ENCODE measurements at places on chromosomes 6 and 20. TPM values are rescaled to one million over a fixed set of nuclear protein-coding genes. Genes with fewer than 3 reads are reported as not detected.

The COL11A2 gene
- 2.3 TPM for total RNA-seq

The PNPLA1 gene
- not detected for total RNA-seq

The DYNLT2 gene
- total RNA-seq, result 0.50 TPM

The IRF4 gene
- total RNA-seq, result 1.1 TPM

- no peaks in the 10 kb centered on the region for H3K36me3 ChIP-seq
- no peak overlapping the region for H3K4me3 ChIP-seq
- peaks cover 15% of the 10 kb centered on the region for H3K4me1 ChIP-seq
- no peak overlapping the region for H3K27ac ChIP-seq
- DNase-seq, result no peak
- no peaks in the 10 kb centered on the region for H3K27me3 ChIP-seq
Observed at GRCh38 chr20:43583133-43583864, 7.4 kb upstream of the IFT52 start.

DNA sequence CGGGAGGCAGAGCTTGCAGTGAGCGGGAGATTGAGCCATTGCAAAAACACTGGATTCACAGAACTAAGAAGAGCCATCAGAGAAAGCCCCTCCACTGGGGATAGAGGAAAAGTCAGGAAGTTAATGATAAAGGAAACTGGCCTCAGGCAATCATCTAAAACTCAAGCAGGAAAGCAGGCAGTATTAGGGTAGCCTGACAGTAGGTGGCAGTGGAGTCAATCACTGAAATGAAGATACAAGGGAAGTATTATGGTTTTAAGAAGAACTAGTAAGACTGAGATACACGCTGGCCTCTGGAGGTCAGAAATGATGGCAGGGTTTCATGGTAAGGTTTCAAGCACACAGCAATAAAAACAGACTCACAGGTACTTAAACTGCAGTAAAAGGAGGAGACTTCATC lies 578.3 kb downstream of the HACE1 start:
- no peaks in the 10 kb centered on the region for H3K4me1 ChIP-seq
- DNase-seq, result no peak
- H3K27me3 ChIP-seq, result no peaks in the 10 kb centered on the region
- H3K36me3 ChIP-seq, result no peaks in the 10 kb centered on the region

DNA sequence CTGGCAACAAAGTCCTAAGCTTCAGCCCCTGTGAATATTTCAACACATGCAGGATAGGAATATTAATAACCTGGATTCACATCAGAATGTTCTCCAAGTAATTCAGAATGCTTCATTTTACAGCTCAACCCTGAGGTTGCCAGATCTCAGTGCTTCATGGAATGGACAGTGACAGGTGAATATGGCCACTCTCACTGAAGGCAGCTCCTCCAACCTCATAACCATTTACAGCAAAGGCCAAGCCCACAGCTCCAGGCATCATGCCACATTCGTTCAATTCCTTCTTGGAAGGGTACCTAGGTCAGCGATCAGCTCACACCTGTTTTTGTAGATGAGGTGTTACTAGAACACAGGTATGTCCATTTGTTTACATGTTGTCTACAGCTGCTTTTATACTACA lies 17.1 kb downstream of the CLIC5 start:
- H3K27me3 ChIP-seq, result no peaks in the 10 kb centered on the region
- DNase-seq, result no peak
- H3K4me3 ChIP-seq, result no peak overlapping the region
- H3K36me3 ChIP-seq, result no peaks in the 10 kb centered on the region
- H3K4me1 ChIP-seq, result peaks cover 21% of the 10 kb centered on the region
- peak overlapping the region; percentile 73 for H3K27ac ChIP-seq

Measured in thyroid gland (tissue), 4 donors.